ENCODE measurements at places on chromosomes 16 and 17.

DNA sequence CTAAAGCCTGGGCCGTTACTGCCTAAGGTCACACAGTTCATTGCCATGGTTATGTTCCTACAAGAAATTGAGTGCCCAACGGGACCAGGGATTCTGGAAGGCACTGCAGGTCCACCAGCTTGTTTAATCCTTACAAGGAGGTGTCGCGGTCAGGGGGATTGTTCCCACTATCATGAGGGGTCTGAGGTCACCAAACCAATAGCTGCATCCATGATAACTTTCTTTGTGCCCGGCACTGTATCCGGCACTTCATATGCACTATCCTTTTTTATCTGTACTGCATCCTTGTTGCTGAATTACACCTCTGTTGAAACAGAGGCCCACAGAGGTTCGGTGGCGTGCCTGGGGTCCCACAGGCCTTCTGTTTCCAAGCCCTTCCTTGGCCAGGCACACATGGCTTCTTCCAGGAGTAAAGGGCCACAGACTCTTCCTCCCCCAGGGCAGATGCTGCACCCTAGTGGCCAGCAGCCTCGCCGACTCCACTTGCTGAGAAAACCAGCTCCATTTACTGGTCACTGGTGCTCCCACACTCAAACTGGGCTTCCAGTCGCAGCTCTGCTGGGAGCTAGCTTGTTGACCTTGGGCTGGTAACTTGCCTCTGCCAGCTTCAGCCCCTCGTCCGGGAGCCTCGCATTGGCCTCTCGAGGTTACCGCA lies 82.0 kb upstream of the PLCG2 start:
- peak; percentile 63 for DNase-seq

- DNase-seq, result no peak
Observed at GRCh38 chr16:19532601-19533000, 8.9 kb downstream of the CCP110 start.

GRCh38 chr16:77591347-77591746 lies 131.0 kb upstream of the NUDT7 start:
- DNase-seq, result no peak

DNA sequence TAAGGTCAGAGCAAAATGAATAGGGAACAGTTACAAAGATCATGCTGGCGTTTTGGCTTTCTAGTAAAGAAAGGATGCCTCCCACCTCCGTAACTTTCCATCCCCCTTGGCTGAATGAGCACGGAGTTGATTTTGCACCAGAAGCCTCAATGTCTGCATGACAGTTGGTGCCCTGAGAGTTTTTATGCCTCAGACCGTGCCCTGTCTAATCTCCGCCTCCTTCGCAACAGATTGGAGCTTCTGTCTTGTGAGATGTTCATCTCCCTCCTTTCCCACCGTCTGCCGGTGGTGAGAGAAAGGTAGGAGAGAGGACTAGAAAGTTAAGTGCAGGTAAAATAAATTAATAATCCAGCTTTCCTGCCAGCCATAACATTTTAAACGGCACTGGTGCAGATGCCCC lies 1.9 kb downstream of the HS3ST4 start:
- DNase-seq, result no peak

DNA sequence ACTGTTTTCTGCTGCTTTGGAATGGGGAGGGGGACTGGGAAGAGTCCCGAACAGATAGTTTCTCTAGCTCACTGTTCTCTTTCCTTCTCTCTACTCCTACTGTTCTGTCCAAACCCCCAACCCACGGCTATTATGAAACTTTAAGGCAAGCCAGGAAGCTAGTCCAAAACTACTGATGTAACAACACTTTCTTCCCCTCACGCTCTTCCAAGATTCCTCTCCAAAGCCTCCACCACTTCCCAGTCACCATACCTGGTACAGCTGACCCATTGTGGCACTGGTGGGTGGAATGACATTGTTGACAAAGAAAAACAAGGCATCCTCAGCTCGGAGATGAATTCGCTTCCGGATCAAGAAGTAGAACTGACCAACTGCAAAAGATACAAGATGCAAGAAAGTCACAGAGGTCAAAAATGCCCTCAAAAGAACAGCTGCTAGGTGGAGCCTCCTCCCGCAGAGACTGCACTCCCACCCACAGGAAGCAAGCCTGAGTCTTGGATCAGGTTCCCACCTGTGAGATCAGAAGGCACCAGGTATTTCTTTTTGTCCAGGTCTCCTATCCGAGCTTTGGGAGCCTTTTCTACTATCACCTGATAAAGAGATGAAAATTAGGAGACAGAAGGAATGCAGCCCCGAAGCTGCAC lies 1.0 kb downstream of the GABARAP start:
- no peak for DNase-seq

- no peak for DNase-seq
Observed at GRCh38 chr16:28257256-28257655, 35.1 kb upstream of the SBK1 start.

DNA sequence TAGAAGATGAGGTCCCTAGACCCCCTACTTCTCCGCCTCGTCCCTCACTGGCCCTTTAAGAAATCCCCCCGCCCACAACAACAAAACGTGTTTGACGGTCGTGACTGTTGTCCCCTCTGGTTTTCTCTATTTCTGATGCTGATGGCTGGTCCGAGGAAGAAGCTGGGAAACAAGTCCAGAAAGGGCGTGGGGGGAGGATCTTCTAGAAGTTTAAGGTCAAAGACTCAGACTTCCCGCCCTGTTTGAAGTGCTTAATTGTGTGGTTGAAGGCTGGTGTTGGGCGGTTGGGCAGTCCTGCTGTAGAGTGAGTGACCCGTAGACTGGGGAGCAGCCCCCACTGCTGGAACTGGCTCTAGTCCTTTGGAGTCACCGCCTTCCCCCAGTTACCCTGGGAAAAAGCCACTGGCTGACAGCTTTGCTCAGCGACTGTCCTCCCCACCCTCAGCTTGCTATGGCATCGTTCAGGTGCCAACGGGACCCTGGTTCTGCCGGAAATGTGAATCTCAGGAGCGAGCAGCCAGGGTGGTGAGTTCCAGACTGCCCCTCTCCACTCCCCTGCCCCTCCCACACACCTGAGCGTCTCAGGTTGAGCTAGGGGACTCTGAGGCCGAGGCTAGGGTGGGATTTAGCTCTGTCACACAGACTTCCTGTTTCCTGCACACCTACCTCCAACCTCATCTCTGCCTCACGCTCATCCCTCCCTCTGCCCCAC lies 1.6 kb downstream of the MLLT6 start:
- DNase-seq, result no peak

DNA sequence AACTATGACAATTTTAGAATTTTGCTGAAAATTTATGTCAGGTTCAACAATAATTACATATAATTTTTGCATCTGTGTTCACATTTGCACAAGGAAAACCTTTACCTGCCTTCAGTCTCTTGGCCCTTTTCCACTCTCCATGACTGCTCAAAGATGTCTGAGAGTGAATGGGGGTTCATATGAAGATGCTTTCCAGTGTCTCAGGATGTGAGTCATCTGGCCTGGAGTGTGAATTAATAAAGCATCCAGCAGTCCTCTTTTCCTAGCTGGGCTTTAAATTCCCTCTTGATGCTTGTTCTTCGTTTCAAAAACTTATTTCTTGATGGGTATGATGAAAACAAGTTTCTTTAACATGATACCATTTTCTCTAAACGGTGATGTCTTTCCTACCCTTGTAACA lies 99.9 kb downstream of the CDK5R1 start:
- DNase-seq, result no peak

- DNase-seq, result no peak
Observed at GRCh38 chr16:57039148-57039812, 49.9 kb downstream of the NLRC5 start.

GRCh38 chr16:21611556-21612384 lies 12.4 kb downstream of the METTL9 start:
- DNase-seq, result no peak

- DNase-seq, result no peak
Observed at GRCh38 chr17:79883202-79883601, 44.0 kb upstream of the CBX4 start.

DNA sequence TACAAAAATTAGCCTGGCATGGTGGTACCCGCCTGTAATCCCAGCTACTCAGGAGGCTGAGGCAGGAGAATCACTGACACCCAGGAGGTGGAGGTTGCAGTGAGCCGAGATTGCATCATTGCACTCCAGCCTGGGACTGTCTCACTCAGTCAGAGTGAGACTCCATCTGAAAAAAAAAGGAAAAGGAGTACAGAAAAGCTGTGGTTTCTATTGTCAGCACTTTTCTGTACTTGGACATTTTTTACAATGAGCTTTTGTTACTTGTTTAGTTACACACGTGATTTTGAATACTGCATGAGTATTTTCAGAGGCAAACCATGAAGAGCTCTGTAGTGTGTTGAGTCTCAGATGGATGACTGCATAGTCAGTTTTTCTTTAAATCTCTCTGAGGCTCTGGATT lies 26.3 kb downstream of the ZC3H18 start:
- no peak for DNase-seq

Measured in H54 (cell line).